ENCODE measurements at places on chromosomes 11 and 22. TPM values are rescaled to one million over a fixed set of nuclear protein-coding genes. Genes with fewer than 3 reads are reported as not detected.

DNA sequence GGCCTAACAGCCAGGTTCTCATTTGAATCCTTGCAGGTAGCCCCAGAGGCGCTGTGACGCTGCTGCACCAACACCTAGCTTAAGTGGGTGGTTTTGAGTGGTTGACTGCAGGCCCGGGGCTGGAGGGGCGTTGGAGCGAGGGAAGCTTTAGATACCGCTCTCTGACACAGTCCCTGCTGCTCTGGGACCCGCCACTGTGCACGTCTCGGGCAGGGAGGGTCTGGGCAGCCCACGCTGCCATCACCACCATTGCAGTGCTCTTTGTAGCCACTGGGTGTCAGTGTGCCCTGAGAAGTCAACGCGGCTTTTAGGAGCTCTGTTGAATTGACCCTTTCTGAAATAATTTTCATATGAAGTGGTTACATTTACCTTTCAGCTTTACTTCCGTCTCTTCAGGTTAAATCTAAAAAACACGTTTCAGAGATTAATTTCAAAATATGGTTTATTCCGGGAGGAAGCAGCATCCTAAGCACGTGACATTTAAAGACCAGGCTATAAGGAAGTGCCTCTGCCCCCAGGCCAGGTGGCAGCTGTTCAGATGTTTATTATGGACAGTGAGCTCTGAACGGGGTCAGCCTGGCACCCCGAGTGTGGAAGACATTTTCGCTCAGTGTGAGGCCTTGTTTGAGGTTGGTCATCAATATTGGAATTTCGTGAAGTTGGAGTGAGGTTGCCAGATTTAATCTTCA lies 30.9 kb upstream of the PARVB start:
- no peak for DNase-seq

DNA sequence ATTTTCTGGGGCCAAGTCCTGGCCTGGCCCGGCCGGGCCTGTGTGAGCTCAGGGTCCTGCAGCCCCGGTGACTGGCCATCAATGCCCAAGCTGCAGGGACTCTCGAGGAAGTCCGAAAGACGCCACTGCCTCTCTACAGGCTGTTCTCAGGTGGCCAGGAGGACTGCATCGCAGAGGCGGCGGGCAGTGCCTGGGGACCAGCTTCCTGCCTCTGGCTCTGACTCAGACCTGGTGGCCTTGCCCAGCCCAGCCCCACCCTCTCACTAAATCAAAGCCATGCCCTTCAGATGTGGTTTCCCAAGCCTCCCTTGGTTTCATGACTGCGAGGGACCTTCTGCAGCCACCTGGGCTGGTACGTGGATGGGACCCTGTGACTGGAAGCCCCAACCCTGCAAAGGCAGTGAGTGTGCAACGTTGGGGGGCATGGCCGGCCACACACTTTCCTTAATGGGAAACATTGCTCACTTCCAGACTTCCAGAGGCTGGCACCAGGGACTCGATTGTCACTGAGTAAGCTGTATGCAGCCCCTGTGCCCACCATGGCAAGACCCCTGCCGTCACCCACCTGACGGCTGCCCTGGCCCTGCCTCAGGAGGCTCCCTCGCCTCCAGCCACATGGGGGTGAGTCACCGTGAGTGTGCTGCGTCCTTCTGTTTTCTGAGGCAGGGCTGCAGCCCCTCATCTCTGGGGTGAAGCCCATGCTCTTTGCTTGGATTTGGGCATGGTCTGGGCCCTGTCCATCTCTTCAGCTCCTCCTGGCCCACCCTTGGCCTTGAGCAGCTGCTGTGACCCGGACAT lies 6.0 kb upstream of the FGF3 start:
- DNase-seq: peak; percentile 68

DNA sequence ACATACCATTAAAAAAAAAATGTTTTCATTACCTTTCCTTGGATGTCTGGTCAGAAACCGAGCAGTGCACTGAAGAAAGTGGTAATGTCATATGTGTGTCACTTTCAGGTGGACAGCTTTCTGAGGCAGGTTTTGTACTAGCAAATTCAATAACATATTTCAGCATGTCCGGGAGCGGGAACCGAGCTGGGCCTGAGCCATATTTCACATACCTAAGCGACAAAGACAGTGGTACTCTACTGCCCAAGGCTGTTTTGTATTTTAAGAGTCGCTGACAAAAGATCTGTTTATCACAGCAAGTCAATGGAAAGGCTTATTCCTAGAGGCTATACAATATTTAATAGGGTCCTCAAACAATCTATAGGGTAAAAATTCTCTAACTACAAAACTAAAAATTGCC lies 38.0 kb downstream of the CLDN25 start:
- DNase-seq: no peak

GRCh38 chr22:43014316-43014868 lies 557 bp downstream of the PACSIN2 start:
- DNase-seq: no peak

DNA sequence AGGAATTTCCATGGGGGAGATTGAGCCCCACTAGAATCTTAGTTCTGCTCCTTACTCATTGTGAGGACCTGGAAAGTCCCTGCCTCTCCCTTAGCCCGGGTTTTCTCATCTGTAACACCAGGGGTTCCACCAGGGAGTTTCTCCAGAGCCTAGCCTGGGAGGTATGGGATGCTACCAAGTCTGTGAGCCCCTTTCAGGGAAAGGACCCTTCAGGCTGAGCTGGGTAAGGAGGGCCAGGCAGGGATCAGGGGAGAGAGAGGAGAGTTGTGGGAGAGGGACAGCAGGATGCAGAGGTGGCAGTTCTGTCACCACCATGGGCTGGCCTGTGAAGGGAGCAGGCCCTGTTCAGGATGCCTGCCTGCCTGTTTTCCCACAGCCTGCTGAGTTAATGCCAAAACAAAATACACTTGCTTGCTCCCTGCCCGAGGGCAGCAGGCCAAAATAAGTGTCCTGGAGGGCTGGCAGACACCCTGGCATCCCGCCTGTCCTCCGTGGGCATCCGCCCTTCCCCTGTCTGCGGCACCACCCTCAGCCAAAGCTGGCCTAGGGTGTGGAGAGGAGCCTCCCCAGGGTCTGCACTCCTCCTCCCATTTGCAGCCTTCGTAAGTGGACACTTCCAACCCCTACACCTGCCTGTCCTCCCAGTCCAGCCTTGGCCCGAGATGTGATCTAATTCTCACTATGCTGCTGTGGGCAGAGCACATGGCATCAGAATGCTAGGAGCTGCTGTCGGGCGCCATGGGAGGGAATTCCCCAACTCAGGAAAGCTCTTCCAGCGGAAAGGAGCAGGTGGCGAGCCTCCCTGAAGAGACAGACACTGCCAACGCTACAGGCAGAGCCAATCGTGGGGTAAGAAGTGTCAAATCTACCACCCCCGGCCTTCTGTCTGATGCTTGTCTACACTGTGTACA lies 5.9 kb upstream of the FCHSD2 start:
- no peak for DNase-seq

CD3E gene
- not detected for total RNA-seq

Data from chondrocyte (in vitro differentiated cells).